ENCODE measurements at places on chromosomes 7 and 10. TPM values are rescaled to one million over a fixed set of nuclear protein-coding genes. Genes with fewer than 3 reads are reported as not detected.

DNA sequence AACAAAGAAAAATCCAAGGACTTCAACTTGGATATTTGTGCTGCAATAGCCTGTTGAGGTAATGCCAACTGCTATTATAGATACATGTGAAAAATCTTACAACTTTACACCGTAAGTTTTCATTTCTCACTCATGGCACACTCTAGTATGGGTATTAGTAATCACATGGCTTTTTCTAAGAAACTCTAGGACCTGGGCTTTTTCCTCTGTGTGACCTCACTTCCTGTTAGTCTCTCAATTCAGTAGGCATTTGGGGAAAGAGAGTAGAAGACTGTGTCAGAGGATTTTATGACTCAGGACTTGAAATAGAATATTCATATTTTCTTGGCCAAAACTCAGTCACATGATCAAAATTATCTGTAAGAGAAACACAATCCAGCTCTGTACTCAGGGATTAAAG, 1049.9 kb downstream of the REEP3 start:
- DNase-seq, result no peak
- H3K27ac ChIP-seq, result no peak overlapping the region
- no peaks in the 10 kb centered on the region for H3K27me3 ChIP-seq
- H3K36me3 ChIP-seq, result no peaks in the 10 kb centered on the region

DNA sequence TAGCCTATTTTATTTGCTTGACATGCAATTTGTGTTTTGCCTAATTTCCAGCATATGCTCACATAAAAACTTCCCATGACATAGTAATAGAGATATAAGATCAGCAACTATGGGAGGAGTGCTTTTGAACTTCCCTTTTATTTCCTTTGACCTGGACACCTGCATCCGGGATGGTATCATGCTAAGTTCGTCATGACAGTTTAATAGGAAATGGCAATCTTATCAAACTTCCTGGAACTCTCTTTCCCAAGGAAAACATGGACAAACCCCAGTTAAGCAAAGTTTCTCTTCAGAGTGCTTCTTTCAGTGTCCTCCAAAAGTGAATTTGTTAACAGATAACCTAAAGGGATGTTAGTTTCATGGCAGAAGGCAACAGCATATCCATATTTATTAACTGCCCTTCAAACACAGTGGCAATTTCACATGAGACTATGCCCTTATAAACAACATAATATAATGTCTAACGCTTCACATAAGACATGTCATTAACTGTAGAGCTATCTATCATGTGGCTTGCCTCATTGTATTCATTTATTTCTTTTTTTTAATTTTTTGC, 474.7 kb upstream of the SEMA3A start:
- no peak for DNase-seq
- 0 out of 2 replicates have a peak, but pooled peaks cover 5% of the 10 kb centered on the region for H3K4me1 ChIP-seq
- no peak overlapping the region for H3K4me3 ChIP-seq
- no peak overlapping the region for H3K27ac ChIP-seq

The CPA4 gene
- not detected for total RNA-seq

DNA sequence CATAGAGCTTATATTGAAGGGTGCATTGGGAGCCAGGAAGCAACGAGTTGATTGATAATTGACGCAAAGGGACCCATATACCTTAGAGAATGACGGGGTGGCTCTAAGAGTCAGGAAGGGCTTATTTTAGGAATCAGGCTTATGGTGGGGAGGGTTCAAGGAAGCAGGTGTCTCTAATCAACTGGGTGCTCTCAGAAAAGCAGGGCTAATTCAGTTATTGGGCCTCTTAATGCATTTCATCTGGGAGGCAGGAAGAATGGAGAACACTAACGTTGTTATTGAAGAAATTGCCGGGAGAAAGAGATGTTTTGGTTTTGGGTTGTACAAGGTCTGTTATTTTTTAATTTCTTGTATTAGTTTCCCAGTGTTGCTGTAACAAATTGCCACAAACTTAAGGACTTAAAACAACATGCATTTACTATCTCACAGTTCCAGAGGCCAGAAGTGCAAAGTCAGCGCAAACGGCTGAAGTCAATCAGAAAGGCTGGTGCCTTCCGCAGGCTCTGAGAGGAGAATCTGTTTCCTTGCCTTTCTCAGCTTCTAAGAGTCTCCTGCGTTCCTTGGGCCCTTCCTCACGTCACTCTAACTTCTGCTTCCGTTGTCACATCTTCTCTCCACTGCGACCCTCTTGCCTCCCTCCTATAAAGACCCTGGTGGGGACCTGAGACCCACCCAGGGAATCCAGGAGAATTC, 328.4 kb upstream of the C7orf33 start:
- H3K4me1 ChIP-seq, result no peaks in the 10 kb centered on the region
- H3K27me3 ChIP-seq, result no peaks in the 10 kb centered on the region
- no peaks in the 10 kb centered on the region for H3K36me3 ChIP-seq
- H3K4me3 ChIP-seq, result no peak overlapping the region
- H3K27ac ChIP-seq, result no peak overlapping the region

DNA sequence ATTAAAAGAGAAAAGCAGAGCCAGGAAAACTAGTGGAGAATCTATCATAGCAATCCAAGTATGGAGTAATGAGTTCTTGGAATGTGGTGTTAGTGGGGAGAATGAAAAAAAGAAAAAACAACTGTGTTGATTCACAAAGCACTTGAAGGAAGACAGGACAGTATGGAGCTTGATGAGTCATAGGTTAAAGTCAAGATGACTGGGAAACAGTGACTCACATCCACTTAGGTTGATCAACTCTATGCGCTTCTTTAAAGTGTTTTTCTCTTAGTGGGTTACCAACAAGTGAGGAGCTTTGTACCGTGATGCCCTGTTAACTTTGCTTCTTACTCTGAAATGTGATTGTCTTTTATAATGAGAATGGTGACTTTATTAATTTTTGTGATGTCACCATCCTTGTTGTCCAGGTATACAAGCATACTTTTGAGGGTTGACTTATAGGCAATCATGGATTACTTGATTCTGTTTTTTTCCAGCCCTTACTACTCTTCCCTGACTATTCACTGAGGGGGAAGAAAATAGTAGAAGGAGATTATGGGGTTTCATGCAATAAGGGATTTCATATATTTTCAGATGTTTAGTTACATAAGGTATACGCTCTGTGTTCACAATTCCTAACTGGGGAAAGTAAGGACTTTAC, 32.1 kb upstream of the MDFIC start:
- no peaks in the 10 kb centered on the region for H3K4me1 ChIP-seq
- no peaks in the 10 kb centered on the region for H3K36me3 ChIP-seq
- DNase-seq, result peak; percentile 5
- H3K27me3 ChIP-seq, result no peaks in the 10 kb centered on the region

GRCh38 chr10:67224553-67224952, 298.7 kb downstream of the LRRTM3 start:
- no peak overlapping the region for H3K4me3 ChIP-seq
- no peaks in the 10 kb centered on the region for H3K36me3 ChIP-seq
- H3K27ac ChIP-seq, result no peak overlapping the region
- no peak for DNase-seq

DNA sequence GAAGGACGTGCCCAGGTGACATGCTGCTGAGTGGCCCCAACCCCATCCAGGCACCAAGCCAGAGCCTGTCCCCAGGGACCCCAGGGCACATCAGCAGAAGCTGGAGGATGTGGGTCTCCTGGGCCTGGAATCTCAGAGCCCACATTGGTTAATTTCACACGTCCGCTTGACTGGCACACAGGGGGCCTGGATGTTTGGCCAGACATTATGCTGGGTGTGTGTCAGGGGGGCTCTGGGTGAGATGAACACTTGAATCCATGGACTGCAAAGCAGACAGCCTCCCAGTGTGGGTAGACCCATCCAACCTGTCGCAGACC, 79.1 kb upstream of the RET start:
- no peak overlapping the region for H3K27ac ChIP-seq
- no peaks in the 10 kb centered on the region for H3K27me3 ChIP-seq
- H3K4me1 ChIP-seq, result no peaks in the 10 kb centered on the region
- no peaks in the 10 kb centered on the region for H3K36me3 ChIP-seq

The DLX5 gene
- not detected for total RNA-seq

The TMEM225B gene
- not detected for total RNA-seq

DNA sequence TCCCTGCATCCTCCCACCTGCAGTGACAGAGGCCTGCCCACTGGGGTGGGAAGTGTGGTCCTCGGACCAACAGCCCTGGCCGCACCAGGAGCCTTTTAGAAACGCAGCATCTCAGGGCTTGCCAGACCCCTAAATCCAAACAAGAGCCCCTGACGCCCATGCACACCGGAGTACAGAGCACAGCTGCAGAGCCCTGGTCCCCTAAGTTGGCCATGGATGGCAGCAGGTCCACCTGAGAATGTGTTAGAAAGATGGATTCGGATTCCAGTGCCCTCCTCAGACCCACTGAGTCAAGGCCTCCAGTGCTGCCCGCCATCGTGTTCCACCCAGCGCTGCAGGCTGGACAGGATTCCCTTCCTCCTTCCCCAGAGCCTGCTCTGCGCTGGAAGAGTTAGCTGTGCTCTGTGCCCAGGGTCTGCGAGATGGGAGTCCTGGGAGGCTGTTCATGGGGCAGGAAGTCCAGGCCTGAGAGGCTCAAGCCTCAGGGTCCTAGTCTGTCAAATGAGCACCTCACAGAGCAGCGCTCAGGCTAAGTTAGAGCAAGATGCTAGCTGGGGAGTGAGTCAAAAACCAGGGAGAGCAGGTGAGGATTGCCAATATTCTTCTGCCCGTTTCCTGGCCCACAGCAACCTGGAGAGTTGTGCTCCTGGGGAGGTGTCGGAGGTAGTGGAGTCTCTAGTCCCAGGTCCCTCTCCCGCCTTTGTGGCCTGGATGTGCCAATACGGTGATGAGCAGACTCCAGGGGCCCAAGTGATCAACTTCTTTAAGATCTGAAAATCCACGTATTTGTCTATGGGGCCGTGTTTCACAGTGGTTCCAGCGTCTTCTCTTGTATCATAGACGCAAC, 95.9 kb upstream of the GPR26 start:
- H3K27me3 ChIP-seq, result no peaks in the 10 kb centered on the region
- H3K4me1 ChIP-seq, result 0 out of 2 replicates have a peak, but pooled peaks cover 3% of the 10 kb centered on the region
- no peak for DNase-seq
- H3K27ac ChIP-seq, result no peak overlapping the region

- H3K4me3 ChIP-seq, result no peak overlapping the region
- H3K27me3 ChIP-seq, result no peaks in the 10 kb centered on the region
- no peak overlapping the region for H3K27ac ChIP-seq
- no peaks in the 10 kb centered on the region for H3K4me1 ChIP-seq
Observed at GRCh38 chr10:78053211-78053868, 19.7 kb downstream of the RPS24 start.

The SFTPA1 gene
- total RNA-seq, result not detected

- no peaks in the 10 kb centered on the region for H3K4me1 ChIP-seq
- H3K27me3 ChIP-seq, result no peaks in the 10 kb centered on the region
- peak; percentile 60 for DNase-seq
- H3K27ac ChIP-seq, result no peak overlapping the region
Observed at GRCh38 chr7:18590744-18591340, 95.3 kb downstream of the HDAC9 start.

DNA sequence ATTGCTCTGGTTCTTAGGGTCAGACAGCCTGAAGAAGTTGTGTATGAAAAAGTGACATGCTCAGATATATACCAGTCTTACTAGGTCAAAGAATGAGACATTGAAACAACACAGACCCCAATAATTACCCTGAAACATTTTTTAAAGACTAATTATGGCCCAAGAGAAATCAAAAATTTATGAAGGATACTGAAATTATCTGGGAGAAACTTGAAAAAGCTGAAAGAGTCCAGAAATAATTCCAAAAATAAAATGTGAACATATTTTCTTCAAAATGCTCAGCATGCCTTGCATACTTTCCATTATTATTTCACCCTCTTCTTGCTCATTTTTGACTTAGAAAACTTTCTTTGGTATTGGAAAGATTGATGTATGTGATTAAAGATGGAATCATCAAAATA, 198.9 kb upstream of the CCDC6 start:
- H3K36me3 ChIP-seq, result no peaks in the 10 kb centered on the region
- H3K4me1 ChIP-seq, result no peaks in the 10 kb centered on the region
- H3K4me3 ChIP-seq, result no peak overlapping the region
- no peak overlapping the region for H3K27ac ChIP-seq

- H3K36me3 ChIP-seq, result no peaks in the 10 kb centered on the region
- H3K27me3 ChIP-seq, result no peaks in the 10 kb centered on the region
- H3K4me3 ChIP-seq, result no peak overlapping the region
- H3K4me1 ChIP-seq, result no peaks in the 10 kb centered on the region
- peak; percentile 12 for DNase-seq
Observed at GRCh38 chr7:107404740-107405537, 64.9 kb upstream of the GPR22 start.

The EPHA1 gene
- 119 TPM for total RNA-seq

- H3K27me3 ChIP-seq, result no peaks in the 10 kb centered on the region
- H3K4me1 ChIP-seq, result no peaks in the 10 kb centered on the region
- DNase-seq, result no peak
- H3K27ac ChIP-seq, result no peak overlapping the region
- H3K4me3 ChIP-seq, result no peak overlapping the region
Observed at GRCh38 chr7:142890874-142891485, 5.4 kb upstream of the TRPV6 start.

GRCh38 chr7:24956021-24956420, 24.0 kb downstream of the OSBPL3 start:
- no peaks in the 10 kb centered on the region for H3K27me3 ChIP-seq
- no peak for DNase-seq
- H3K36me3 ChIP-seq, result no peaks in the 10 kb centered on the region
- no peak overlapping the region for H3K27ac ChIP-seq
- H3K4me1 ChIP-seq, result peaks cover 9% of the 10 kb centered on the region

The METTL27 gene
- 5.9 TPM for total RNA-seq

DNA sequence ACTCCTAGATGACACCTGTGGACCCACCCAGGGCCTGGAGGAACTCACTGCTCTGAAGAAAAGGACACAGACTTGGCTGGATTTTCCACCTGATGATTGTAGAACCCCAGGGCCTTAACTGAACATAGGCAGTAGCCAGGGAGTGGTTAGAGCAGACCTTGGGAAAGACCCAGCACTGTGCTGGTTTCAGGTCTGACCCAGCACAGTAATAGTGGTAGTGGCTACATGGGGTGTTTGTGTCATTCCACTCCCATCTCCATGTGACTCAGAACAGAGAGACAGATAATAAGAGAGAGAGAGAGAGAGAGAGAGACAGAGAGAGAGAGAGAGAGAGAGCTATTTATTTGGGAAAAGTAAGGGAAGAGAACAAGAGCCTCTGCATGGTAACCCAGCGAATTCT, 239.1 kb upstream of the MEOX2 start:
- no peaks in the 10 kb centered on the region for H3K4me1 ChIP-seq
- no peak overlapping the region for H3K4me3 ChIP-seq
- H3K27ac ChIP-seq, result no peak overlapping the region
- no peaks in the 10 kb centered on the region for H3K36me3 ChIP-seq
- H3K27me3 ChIP-seq, result no peaks in the 10 kb centered on the region
- DNase-seq, result no peak

- H3K27ac ChIP-seq, result no peak overlapping the region
- H3K4me3 ChIP-seq, result peak overlapping the region; percentile 83
- peaks cover 31% of the 10 kb centered on the region for H3K4me1 ChIP-seq
Observed at GRCh38 chr7:115476671-115477181, 553.8 kb downstream of the TFEC start.

The CALCR gene
- total RNA-seq, result 1.4 TPM

DNA sequence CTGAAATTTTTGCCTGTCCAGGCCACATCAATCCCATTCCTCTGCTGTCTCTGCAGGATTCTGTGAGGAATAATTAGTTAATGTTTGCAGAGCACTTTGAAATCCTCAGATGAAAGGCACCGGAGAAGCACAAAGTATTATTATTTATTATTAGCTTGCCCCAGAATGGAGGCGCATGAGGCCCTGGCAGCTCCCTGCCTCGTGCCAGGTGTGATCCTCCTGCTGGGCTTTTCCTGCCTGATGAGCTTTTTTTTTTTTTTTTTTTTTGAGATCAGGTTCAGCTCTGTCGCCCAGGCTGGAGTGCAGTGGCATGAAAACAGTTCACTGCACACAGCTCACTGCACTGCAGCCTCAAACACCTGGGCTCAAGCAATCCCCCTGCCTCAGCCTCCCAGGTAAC, 65.2 kb downstream of the TCF7L2 start:
- no peak overlapping the region for H3K4me3 ChIP-seq
- H3K4me1 ChIP-seq, result peaks cover 85% of the 10 kb centered on the region
- DNase-seq, result no peak
- no peaks in the 10 kb centered on the region for H3K36me3 ChIP-seq
- no peaks in the 10 kb centered on the region for H3K27me3 ChIP-seq

The ATRNL1 gene
- total RNA-seq, result 24.0 TPM
